GM13976 (cell line): ENCODE measurements at places on chromosomes 5 and 9.
A peak's percentile ranks its signal among the peaks of the same experiment; 100 is the strongest.

DNA sequence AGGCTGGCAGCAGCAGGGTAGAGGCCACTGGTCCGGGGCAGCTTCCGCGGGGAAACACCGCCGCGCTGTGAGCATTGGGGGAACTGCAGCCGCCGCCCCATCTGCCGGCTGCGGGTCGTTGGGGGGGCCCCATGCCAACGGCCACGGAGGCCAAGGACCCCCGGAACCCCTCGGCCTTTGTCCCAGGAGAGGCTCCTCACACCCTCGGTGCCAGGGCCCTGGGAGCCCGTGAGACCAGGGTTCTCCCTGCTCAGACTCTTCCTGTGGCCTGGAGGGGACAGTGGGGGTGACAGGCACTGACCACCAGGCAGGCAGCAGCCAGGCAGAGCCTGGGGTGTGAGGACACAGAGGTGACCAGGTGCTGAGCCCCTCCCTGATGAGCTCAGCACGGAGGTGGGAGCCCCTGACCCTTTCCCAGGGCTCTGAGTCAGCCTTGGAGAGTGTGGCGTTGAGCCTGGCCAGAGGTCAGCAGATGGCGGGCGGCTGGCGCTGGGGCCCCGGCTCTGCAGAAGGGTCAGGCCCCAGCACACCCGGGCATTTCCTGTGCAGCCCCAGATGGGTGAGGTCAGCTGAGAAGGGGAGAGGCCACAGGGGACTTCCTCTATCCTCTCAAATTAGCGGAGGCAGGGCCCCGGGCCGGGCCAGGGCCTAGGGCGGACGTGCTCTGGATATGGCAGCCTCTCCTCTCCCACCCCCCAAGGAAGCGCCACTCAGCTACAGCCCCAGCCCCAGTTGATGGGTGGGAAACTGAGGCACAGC, 17.9 kb upstream of the EGFL7 start:
- peak; percentile 90 for DNase-seq

GRCh38 chr9:133334161-133334560, 1.8 kb downstream of the SURF6 start:
- DNase-seq, result no peak

- DNase-seq, result no peak
Measured at GRCh38 chr5:143186623-143187022, 216.9 kb downstream of the NR3C1 start.

DNA sequence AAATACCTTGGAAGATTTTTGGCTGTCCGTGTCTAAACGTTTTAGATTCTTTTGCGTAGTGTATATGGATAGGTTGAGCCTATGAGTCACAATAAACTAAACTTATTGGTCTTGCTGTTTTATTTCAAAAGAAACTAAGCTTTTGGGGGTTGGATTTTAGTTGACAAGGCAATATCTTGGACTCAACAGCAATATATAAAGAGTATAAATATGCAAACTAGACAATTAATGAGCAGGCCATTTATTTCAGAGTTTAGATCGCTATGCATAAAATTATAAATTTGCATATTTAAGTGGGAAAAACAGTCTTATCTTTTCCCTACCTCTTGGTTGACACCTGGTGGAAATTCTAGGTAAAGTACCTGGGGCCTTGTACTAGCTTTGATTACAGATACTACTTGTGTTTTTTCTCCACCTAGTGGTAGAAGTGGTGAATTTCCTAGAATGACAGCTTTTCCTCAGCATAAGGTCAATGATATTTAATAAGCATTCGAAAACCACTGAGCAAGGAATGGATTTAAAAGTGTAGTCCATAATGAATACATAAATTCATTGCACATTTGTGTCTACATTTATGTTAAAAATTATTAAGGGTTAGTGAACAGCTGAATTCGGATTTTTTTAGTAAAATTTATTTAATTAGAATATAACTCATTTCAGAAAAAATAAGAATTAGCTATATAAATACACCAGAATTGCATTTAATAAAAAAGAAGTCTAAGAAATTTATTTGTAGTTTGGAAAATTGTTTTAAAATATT, 1.7 kb upstream of the ARRDC3 start:
- peak; percentile 70 for DNase-seq

- DNase-seq, result no peak
Measured at GRCh38 chr5:170861917-170862766, at the start of gene RANBP17. RANBP17 (plus strand) TSS chr5:170862018.

- no peak for DNase-seq
Measured at GRCh38 chr9:77486968-77487367, 161.2 kb downstream of the GNA14 start.

DNA sequence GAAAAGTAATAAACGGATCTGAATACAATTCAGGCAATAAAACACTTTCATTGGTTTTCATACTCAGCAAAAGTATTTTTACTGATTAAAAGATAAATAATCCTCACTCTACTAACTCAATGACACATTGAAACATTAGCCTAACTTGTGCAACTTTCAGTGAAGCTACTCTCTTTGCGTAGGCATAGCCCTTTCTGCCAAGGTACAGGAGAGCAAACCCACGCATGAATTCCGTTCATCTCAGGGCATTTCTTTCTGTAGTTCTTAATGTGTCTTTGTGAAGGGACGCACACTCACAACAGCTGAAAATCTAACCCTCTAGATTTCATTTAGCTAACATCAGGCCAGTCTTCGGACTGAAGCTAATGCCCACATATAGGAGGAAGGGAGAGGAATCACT, 66.4 kb upstream of the TLE1 start:
- no peak for DNase-seq

- no peak for DNase-seq
Measured at GRCh38 chr5:15386122-15386521, 113.9 kb upstream of the FBXL7 start.

GRCh38 chr5:56369361-56369811, 136.3 kb upstream of the ANKRD55 start:
- DNase-seq, result no peak

GRCh38 chr9:38000735-38001134, 68.3 kb downstream of the SHB start:
- no peak for DNase-seq

GRCh38 chr5:156647034-156647451, 203.1 kb upstream of the PPP1R2B start:
- DNase-seq, result no peak

GRCh38 chr5:160899735-160900134, 47.7 kb upstream of the ATP10B start:
- DNase-seq, result no peak

- DNase-seq, result no peak
Measured at GRCh38 chr5:20166456-20166855, 178.5 kb upstream of the CDH18 start.

DNA sequence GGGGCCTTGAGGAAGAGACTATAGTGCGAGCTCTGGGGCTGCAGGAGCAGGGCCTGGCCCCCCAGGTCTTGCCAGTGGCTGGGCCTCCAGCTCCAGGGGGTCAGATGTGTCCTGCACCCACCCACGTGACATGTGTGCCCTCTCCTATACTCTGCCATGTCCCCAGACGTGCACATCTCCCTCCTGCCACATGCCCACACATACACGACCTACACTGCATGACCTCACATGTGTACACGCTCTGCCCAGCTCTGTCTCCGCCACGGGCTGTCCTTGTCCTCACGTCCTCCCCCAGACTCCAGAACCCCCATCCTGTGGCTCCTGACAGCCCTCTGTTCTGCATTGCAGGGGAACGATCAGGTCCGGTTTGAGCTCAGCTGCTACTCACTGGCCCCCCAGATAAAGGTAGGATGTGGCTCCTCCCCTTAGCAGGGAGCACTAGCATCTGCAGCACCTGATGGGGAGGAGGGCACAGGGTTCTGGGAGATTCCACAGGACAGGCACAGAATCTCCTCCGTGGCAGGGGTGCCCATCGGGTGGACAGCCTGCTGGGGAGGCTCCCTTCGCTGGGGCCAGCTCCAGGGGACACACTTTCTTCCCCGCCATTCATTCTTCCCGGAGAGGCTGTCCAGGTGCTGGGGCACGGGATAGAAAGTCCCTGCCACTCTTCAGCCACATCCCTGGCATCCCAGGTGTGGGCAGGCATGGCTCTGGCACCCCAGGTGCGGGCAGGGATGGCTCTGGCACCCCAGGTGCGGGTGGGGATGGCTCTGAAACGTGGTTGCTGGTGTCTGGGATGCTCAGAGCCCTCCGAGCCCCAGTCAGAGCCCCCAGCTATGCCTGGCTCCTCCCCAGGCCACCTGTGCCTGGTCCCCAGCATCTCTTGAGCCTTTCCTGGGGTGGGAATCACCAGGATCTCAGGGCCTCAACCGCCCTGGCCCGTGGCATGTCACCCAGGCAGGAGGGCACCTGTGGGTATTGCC, 19.3 kb downstream of the ASS1 start:
- no peak for DNase-seq

- no peak for DNase-seq
Measured at GRCh38 chr9:89185980-89186379, 7.4 kb upstream of the SHC3 start.

DNA sequence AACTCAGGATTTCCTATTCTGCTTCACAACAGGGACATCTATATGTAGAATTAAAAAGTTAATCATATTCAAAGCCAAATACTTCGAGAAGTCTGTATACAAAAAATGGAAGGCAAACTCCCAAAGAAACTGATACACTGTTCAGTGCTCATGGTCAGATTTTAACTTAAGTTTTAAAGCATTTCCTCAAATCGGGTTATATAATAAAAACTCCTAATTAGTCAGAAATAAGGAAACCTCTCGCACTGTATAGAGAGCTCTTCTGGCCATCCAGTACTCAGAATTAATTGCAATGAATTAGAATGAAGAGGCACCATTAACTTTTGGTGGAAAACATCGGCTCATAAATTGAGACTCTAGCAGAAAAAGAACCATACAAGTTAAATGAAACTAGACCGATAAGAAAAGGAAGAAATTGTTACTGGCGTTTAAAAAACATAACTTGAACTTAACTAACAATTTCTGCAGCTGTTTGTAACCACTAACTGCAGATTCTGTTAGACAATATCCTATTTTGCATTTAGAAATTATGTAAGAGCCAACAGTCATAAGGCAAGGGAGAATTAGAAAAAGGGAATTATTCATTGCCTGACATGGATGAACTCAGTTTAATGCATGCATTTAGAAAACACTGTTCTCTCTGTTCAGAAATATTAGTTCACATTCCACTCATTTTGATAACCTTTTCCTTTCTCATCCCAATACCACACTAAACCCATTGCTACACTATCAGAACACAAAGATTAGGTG, 96.6 kb downstream of the FNBP1 start:
- DNase-seq, result no peak

DNA sequence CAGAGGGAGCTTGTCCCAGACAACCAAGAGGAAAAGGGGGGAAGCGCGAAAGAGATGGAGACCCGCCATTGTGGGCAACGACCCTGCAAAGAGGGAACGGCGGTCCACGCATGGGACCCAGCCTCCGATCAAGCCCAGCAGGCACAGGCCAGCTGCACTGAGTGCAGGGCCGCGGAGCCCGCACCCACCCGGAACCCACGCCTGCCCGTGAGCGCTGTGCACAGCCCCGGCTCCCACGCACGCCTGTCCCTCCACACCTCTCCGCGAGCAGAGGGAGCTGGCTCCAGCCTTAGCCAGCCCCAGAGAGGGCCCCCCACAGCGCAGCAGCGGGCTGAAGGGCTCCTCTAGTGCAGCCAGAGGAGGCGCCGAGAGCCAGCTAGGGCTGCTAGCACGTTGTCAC, 416.5 kb downstream of the DMRTA1 start:
- DNase-seq, result no peak

DNA sequence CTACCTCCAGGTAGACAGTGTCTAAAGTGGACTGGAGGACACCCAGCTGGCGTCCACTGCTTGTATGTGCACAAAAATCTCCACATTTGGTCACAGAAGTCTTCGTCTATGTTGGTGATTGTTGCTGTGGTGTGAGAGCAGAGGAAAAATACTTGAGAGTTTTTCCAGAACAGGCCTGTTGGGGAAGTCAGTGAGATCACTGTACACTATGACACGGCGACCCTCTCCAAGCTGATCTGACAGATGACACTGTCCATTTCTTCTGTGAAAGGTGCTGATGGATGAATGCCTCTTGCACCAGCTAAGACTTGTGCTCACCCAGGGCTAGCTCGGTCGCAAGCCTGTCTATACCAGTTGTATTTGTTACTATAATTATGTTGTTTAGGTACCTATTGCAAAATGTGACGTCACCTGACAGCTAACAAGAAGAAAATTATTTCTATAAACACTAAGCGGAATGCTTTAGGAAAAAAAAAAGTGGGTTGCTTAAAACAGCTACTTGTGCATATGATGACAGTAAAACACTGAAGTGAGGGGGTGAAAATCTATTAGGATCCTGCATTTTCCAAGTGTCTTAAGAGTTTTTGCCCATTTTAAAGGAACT, 142.3 kb downstream of the ROR2 start:
- no peak for DNase-seq

GRCh38 chr9:36247356-36247755, 10.9 kb downstream of the GNE start:
- no peak for DNase-seq

DNA sequence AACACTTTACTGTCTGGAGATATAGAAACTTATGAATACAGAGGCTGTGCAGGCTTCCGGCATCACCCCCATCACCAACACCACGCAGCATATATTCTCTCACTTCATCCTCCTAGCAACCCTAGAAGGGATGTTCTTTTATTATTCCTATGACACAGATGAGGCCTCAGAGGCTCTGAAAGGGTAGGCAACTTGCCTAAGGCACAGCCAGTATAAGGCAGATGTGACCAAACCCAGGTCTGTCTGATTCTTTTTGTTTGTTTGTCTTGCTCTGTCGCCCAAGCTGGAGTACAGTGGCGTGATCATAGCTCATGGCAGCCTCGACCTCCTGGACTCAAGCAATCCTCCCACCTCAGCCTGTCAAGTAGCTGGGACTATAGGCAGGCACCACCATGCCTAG, 22.8 kb upstream of the CORO2A start:
- DNase-seq, result no peak

- DNase-seq, result no peak
Measured at GRCh38 chr9:133304477-133305377, 29.7 kb upstream of the ABO start.

DNA sequence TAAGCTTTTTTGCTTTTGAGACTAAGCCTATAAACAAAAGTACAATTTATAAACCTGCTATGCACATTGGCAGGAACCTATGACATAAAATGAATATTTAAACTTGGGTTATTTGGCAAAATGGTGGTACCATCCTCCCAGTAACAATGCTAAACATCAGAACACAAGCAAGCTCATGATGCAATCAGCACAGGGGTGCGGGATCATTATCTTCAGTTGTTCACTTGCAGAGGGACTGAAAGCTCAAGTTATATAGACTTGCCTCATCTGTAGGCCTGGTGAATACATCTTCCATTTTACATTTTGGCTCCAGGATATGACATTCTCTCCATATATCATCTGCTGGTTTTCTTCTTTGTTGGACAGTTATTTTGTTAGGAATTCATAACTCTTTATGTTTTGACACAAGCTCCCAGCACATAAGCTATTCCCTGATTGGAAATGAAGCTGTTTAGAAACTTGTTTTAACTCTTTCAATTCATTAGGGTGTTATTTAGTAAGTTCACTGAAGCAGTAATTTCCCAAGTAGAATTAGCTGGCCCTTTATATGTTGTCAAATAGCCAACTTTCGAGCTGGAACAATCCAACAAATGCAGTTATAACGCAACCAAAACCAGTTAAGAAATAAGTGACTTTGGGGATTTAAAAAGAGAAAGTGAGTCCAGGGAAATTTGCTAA, 124.7 kb upstream of the LIFR start:
- no peak for DNase-seq
